Naive B cell (primary cell): ENCODE measurements at places on chromosomes 6 and 20.

DNA sequence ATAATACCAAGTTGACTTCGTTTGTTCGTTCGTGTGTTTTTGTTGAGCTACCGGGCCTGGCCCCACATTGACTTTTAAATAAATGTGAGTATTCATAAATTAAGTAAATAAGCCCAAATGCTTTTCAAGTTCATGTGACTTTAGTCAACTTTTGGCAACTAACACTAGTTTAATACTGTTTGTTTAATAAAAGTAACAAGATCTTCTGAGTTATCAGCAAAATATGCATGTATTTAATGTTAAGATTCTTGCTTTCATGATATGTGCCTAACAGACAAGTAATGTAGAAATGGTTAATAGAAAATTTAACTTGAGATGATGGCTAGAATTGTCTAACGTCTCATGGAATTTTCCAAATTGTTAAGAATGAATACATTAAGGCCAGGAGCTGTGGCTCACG, 38.7 kb upstream of the ECI2 start:
- no peak for DNase-seq

DNA sequence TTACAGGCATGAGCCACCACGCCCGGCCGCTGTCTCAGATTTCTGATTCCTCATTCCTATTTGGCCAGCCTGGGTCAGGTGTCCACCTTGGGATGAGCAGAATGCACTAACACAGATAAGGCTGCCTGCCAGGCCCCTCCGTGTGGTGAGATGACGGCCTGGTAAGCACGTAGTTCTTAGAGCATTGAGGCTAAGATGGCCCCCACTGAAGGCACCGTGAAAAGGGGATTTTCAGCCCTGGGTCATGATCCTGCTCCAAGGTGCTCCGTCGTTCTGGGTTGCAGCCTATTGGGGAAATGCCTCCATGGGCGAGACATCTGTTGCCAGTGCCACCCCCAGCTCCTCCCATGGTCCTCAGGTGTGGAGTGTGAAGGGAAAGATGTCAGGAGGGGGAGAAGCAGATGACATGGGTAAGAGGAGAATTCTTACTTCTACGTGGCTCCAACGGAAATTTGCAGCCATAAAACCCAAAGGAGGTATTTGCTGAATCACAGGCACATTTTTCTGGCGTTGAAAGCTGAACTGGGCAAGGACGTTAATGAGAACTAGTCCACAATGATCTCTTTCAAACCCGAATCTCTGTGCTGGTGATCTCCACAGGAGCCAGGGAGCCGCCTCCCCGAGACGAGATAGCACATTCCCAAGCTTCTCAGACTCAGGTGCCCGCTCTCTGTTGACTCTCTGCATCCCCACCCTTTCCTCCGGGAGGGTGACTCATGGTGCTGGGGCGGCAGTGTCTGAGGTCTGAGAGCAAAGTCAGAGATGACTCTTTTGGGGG, 34.0 kb upstream of the BMP6 start:
- DNase-seq, result no peak

DNA sequence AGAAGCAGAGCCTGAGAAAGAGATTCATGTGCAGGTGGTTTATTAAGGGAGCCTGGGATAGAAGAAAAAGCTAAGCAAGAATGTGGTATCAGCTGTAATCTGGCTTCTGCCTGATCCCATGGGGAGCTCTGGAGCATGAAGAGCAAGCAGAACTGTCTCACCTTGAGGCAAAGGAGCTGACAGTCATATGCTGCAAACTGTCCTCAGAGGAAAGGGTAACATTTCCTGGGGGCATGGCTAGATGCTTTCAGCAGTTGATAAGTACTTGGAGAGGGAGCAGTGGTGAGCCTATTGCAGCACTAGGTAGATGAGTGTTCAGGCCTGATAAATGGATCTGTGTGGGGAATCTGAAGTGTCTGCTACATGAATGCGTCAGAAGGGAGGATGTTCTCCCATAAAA, 621.5 kb upstream of the BTBD3 start:
- no peak for DNase-seq

DNA sequence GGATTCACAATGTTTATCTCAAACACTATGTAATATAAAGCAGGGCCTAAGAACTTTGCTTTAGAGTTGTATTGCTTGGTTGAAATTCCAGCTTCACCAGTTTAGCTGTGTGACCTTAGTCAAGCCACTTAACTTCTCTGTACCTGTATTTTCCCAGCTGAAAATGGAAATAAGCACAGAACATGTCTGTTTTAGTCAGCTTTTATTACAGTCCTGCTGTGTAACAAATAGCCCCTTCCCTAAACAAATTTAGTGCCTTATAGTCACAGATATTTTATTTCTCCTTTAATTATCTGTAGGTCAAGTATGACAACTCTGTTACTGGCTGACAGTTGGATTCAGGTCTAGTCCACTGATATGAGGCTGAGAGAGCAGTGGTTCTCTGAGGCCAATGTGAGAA, 56.0 kb upstream of the JAG1 start:
- DNase-seq, result no peak

DNA sequence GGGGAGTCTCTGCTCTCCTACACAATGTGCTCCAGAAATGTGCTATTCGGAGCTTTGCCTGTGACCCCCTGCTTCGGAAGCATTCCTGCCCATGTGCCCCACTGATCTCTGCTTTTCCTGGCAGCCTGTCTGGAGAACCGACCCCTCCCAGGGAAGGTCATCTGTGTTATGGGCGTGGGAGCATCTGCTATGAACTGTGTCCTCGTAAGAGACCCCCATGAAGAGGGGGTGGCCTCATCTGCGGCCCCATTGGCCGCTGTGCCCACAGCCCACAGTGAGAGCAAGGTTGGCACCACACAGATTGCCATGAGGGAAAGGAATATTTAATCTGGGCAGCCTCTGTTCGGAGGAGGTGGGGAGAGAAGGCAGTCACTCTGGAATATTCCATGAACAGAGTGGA, 32.7 kb upstream of the IRF4 start:
- DNase-seq, result no peak

DNA sequence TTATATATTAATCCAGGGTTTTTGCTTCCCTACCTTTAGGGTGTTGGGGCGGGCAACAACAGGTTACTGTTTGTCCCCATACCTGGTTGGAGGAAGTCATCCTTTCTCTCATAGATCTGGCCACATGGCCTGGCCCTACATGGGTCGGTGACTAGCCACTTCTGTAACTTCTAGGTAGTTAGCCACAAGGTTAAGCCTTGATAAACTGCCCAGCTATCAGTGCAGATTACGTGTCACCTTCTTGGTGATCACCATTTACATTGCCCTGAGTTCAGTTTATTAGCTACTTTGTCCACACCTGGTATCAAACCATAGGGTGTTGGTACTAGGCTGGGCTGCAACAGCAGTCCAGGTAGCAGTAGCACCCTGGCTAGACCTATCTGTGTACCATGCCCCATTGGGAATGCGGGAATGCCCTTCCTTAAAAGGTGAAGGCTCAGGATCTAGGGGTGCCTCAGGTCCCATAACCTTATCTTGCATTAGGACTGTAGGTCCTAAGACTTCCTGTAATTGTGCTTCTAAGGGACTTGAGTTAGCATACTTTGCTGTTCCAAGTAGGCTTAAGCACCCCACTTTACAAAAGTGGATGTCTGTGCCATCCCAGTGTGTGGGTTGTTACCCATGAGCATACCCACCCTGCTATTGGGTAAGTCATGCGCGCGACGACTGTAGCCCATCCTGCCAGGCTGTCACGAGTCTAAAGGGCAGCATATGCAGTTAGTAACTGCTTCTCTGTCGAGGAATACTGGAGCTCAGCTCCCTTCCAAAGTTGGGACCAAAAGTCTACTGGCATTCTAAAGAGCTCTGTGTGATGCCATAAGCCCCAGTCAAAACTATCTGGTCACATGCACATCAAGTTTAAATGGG, 5.2 kb downstream of the ZKSCAN3 start:
- no peak for DNase-seq

GRCh38 chr6:3669916-3670315, 81.6 kb downstream of the PXDC1 start:
- no peak for DNase-seq

DNA sequence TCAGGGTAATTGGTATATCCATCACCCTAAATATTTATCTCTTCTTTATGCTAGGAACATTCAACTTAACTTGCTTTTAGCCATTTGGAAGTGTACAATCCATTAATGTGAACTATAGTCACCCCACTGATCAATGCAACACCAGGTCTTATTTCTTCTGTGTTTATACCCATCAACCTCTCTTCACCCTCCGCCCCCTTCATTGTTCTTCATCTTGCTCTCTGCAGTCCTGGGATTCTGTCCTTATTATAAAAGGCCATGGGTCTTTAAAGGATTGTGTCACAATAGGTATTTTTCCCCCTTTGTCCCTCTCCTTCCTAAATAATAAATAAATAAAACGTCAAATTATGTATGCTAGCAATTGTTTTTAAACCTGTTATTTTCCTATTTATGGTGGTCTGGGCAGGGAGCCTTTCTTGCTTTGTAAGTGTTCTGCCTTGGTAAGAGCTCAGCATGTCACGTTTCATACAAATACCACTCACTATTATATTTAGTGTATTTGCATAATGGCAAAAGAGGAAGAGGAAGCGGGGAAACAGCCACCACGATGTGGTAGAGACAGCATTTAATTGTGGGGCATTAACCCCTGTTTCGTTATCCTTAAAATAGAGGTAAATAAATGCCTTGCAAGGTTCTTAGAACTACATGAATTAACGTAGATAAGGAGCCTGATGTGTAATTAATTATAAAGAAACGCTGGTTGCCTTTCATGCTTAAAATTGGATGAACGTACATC, 1.9 kb downstream of the ABRACL start:
- DNase-seq, result peak; percentile 79

- no peak for DNase-seq
Observed at GRCh38 chr6:168093071-168093505, 14.1 kb upstream of the FRMD1 start.

GRCh38 chr6:112269114-112269513, 14.7 kb upstream of the LAMA4 start:
- DNase-seq, result no peak
